Left lung (tissue), 14 donors: ENCODE measurements at places on chromosomes 1 and 21.

DNA sequence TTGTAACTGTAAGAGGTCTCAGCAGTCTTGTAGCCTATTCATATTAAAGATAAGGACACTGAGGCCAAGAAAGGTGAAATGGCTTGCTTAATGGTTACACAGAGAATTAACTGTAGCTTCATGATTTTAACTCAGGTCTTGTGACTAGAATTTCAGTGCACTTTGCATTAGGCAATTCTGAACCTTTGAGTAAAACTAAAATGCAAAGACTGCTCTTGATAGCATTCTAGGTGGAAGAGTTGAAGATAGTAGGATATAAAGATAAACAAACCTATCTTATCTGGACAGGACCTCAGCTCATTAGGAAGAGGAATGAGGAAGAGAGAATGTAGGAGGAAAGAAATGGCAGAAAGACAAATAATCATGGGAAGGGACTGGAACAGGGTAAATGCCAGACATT, 68.6 kb upstream of the RGL1 start:
- no peak for DNase-seq

GRCh38 chr1:173427146-173428054, 49.7 kb upstream of the PRDX6 start:
- no peak for DNase-seq

- DNase-seq: no peak
Observed at GRCh38 chr1:30274173-30274970, 449.0 kb downstream of the MATN1 start.

GRCh38 chr1:234722904-234723720, 113.1 kb upstream of the IRF2BP2 start:
- DNase-seq: peak; percentile 69

DNA sequence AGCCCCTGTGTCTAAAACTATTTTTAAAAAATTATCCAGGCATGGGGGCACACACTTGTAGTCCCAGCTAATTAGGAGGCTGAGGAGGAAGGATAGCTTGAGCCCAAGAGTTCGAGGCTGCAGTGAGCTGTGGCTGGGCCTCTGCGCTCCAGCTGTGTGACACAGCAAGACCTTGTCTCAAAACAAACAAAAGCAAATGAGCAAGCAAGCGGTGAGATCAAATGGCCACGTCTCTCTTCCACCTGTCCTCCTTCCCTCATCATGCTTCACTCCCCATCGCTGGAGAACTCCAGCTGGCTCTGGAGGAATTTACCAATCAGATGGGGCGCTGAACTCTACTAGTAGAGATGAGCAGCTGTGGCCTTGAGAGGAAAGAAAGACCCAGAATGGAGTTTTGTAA, 14.0 kb upstream of the REN start:
- DNase-seq: no peak

- DNase-seq: no peak
Observed at GRCh38 chr1:40439247-40439646, 11.0 kb upstream of the ZFP69B start.

GRCh38 chr1:94927405-94928175, 680 bp upstream of the CNN3 start:
- no peak for DNase-seq

DNA sequence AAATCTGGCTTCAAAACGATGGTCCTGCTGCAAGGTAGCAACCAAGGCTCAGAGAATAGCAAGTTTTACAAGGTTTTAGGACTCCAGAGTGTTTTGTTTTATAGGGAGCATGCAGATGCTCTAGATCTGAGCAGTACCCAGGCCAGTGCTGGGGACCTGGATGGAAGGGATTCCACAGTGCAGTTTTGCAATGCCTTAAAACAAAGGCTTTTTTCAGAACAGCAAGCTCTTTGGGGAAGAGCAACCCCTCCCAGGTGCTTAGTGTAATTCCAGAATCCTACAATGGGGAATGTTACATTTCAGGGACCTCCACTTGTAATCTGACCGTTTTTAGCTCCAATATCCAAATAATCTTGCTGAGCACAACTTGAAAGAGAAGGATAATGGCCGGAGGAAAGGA, 6.7 kb downstream of the ROR1 start:
- DNase-seq: no peak

DNA sequence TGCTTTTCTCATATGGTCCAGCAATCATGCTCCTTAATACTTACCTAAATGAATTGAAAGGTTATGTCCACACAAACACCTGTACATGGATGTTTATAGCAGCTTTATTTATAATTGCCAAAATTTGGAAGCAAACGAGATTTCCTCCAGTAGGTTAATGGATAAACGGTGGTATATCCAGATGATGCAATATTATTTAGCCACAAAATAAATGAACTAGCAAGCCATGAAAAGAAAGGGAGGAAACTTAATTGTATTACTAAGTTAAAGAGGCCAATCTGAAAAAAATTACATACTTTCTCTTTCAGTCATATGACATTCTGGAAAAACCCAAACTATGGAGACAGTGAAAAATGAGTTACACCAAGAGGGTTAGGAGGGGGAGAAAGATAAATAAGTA, 76.3 kb upstream of the LRRC7 start:
- no peak for DNase-seq

DNA sequence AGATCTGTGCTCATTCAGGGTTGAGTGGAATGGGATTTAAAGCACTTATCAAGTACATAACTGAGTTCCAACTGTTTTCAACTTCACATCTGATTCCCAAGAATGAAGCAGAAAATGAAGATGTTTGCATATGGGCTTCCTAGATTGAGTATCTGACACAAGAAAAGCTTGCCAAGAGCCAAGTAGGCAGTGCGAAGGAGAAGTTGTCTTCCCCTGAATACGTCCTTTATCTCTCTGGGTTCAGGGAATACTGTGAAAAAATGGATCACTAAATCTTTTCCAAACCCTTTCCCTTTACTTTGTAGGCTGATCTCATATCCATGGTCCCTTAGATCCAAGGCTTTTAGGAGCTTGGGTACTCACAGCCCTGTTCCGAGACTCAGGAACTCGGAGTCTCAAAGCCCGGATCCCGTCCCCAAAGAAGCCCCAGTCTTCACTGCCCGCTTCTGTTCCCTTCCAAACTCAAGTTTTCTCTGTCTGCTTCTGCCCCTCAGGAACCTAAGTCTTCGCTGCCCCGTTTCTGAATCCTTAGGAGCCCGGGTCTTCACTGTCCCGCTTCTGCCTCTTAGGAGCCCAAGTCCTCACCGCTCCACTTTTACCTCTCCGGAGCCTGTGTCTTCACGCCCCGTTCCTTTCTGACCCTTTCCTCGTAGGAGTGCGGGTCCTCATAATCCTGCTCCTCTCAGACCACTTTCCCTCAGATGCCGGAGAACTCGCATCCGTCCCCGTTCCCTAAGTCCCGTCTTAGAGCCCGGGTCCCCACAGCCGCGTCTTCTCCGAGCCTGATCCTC, 616 bp downstream of the TAF12 start:
- peak; percentile 10 for DNase-seq

DNA sequence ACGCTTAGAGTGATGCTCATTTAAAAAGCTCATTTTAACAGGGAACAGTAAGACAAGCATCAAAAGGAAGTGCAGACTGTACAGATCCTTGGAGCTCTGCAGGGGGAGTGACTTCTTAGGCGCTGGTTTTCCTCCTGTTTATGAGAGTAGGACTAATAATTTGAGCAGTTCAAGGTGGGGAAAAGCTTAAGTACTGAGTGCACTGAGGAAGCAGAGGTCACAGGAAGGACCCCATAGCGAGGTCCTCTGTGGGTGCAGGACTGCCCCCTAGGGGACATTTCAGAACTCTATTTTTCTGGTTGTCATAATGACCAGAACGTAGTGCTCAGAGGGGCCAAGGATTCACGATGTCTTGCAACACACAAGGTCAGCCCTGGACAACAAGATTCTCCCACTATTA, 112.1 kb downstream of the HLCS start:
- no peak for DNase-seq

- DNase-seq: no peak
Observed at GRCh38 chr1:33586795-33587194, 114.3 kb downstream of the ZSCAN20 start.

DNA sequence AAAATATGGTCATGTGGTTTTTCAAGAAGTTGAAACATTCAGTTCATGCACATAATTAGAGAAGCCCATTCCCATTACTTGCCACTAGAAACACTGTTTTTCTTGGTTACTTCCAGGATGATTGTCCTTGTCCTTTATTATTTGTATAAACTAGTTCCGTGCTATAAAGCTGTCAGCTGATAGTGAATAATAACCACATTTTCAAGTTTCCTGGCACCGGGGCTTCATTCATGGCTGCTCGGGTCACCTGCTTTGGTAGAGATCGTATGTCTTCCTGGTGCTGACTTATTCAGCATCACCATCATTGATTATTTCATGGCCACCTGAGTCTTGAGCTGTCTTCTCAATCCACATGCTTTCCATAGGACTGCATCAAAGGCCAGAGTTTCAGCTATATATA, 62.9 kb upstream of the ZNF326 start:
- no peak for DNase-seq

DNA sequence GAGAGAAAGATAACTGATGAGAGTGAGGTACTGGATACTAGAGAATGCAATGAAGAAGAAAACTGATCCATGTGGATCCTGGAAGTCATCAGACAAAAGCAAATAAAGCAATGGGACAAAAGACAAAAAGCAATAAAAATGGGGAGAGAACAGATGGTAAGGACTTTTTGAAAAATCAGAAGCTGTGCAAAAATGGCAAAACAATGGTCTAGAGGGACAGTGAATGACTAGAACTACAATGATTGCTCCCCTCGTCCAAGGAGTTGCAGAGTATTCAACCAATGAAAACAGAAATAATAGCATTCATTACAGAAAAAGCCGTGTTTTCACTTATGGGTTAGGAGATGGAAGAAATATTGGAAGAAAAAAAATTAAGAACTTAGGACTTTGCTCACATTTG, 18.5 kb downstream of the LUZP1 start:
- DNase-seq: no peak

GRCh38 chr1:54105736-54106269, 47.0 kb downstream of the CDCP2 start:
- no peak for DNase-seq

- no peak for DNase-seq
Observed at GRCh38 chr1:242827538-242827937, 303.0 kb upstream of the PLD5 start.

GRCh38 chr1:217721692-217722091, 90.5 kb downstream of the SPATA17 start:
- no peak for DNase-seq

GRCh38 chr1:104264521-104264920, 514.8 kb downstream of the AMY1C start:
- DNase-seq: no peak

DNA sequence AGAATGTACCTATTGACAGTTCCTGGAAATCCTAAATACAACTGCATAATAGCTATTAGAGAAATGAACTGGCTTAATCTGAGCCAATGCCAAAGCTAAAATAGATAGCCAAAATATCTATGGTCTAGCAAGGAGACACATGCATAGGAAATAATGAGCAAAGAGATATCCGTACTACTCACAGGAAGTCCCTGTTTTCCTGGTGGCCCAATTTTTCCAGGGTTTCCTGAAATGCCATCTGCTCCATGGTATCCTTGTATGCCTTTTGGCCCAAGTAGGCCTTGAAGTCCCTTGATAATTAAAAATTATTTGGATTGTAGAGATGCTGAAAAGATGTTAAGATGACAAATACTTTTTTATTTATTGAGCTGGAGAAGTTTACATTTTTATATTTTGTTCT, 108.4 kb upstream of the ZNHIT6 start:
- no peak for DNase-seq

GRCh38 chr1:101364370-101365120, 127.7 kb downstream of the S1PR1 start:
- DNase-seq: no peak

GRCh38 chr1:154502744-154503115, 518 bp upstream of the SHE start:
- peak; percentile 71 for DNase-seq

DNA sequence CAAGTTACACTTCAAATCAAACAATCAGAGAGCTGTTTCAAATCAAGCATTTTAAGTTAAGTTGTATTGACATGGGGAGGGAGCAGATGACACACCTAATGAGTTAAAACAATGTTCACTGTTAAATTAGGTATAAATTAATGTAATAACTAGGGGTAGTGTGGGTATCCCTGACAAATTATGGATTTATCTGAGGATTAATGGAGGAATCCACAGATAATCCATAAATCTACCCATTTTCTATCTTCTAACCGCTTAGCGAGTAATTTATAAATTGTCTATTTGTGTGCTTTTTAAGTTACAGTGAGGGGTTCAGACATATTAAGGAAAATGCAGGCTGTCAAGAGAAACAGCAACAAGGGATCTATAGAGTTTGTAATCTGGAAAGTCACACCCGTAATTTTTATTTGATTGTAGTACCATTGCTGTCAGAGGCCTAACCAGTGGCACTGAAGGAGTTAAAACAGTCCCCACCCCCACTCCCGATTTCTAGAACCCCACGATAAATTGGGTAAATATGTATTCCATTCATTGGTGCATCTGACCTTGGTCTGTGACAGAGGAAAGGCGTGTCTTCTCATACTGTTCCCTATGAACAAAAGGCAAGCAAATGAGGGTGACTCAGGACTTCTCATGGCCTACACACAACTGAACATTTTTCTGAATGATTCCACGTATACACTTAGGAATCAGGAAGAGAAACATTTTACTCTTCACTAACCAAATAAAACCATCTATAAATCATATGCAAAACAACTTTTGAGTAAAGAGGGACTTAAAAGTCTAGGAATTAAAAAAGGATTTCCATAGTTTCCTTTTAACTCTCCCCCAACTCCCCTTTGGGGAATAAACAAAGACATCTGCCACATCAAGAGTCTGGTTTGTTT, 7.4 kb downstream of the IRF2BP2 start:
- no peak for DNase-seq

GRCh38 chr1:25828491-25828890, 8.7 kb downstream of the MTFR1L start:
- no peak for DNase-seq

GRCh38 chr1:225700889-225701465, 48.1 kb upstream of the ENAH start:
- DNase-seq: no peak

DNA sequence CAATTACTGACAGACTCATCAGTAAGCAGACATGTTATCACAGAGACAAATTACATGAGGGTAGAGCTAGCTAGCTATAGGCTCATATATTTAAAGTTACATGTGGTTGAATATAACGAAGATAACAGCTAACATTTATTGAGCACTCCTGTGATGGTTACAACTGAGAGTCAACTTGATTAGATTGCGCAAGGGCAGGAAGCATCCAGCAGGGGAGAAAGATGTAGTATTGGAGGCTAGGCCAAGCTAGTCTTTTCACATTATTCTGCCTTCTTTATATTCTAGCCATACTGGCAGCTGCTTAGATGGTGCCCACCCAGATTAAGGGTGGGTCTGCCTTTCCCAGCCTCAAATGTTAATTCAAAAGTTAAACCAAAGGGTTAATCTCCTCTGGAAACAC, 37.1 kb downstream of the PIGK start:
- DNase-seq: no peak
